Smooth muscle cell of the brain vasculature (primary cell): ENCODE measurements at places on chromosomes 5 and 9.

GRCh38 chr5:123805300-123805699 is 293.3 kb downstream of the CSNK1G3 start:
- no peak for DNase-seq

DNA sequence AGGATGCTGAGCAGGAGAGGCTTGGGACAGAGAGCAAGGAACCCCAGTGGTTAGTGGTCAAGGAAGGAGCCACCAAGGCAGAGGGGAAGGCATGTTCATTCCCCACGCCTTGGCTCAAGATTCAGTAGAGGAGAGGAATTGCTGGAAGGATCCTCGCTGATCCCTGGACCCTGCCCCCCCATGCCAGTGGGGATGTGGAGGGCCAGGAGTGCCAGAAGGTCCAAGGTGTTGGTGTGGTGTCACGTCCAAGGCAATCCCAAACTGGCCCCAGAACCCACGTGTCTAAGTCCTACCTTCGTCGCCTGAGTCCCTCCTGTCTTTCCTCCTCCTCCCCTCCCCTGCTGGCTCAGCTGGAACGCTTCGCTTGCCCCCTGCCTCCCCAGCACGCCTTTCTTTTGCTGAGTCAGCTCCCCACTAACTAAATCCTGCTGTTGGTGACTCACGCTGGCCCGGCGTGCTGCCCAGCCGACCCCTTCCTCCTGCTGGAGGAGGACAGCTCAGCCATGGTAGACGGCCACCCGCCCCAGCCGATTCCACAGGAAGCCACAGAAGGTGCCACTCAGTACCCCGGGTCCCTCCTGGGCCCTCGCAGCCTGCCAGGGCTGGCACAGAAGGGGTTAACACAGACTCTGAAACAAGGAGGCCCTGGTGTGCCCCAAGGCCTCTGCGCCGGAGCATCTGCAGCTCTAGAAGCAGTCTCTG is 37.6 kb upstream of the ORM1 start:
- peak; percentile 92 for DNase-seq

GRCh38 chr9:120900824-120901223 is 23.8 kb upstream of the PHF19 start:
- DNase-seq, result no peak

GRCh38 chr5:175465282-175465681 is 13.1 kb upstream of the SFXN1 start:
- DNase-seq, result no peak

DNA sequence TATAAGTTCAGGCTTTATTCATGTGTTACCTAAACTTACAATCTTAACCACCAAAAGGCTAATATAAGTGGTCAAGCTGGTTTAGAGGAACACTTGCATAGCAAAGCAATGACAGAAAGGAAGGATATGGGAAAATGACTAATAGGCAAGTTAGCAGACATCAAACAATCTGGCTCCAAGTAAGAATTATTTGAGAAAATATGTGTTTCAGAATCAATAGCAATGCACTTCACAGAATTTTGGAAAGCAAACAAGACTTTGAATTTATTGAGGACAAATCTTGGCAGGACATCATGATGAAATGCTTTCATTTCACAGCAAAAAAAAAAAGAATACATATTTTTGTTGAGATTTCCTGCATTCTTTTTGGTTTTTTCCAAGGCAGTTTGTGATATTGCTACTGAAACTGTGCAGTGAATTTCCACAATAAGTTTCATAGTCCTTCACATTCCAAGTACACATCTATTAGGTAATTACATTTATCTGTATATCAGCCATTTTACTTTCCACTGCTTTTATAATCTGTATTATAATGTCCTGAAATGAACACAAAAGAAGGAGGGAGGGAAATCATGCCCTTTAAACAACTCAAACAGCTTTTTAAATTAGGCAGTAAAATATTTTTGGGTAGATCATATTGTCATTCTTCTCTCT is 417.9 kb downstream of the NR2F1-AS1 start:
- DNase-seq, result peak; percentile 69
